Ecto neural progenitor cell (in vitro differentiated cells): ENCODE measurements at places on chromosomes 11 and 22.

DNA sequence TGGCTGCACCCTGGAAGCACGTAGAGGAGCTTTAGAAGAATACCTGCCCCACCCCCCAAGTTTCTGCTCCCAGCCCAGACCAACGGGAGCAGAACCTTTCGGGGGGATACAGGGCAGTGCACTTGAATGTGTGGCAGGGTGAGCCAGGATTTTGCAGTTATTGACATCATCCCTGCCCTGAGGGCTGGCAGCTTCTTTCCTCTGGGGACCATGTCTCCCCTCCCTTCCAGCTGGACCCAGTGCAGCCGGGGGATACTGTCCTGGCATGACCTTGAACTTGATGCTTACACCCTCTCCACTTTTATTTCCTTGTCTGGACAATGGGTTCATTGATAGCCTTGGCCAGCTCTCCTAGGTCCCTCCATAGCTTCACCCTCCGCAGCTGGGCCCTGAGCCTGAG, 4.1 kb upstream of the CABP7 start:
- no peak for DNase-seq

DNA sequence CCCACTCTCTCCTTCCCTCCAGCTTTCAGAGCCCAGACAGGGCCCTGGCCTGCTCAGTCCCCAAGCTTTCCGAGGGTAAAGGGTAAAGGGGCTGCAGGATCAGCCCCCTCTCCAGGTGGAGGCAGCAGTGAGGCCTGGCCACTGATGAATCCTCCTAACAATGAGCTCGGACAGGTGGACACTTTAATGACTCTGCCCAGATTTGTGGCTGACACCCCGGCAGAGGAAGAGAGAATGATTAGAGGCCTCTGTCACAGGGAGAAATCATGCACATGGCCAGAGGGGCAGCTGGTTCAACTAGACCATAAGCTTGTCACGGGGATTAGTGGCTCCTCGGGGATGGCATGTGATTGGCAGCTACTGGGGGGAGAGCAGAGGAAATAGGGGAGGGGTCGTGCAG, 587.5 kb upstream of the B3GAT1 start:
- peak; percentile 77 for DNase-seq

GRCh38 chr22:46081831-46082210, 68.5 kb upstream of the PPARA start:
- no peak for DNase-seq

DNA sequence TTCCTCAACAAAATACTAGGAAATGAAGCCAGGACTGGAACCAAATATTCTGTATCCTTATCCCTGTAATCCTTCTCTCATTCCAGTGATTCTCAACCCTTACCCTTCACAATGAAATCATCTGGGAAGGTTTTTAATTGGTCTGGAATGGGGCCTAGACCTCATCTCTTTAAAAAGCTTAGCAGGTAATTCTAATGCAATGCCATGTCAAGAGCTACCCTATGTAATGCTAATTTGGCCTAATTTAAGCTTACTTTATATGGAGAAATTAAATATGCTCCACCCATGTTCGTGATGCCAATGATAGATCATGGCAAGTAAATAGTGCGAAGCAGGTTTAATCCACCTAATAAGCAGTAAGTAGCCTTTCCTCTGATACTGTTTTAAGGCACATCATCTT, 101.7 kb downstream of the SGSM3 start:
- DNase-seq: no peak

DNA sequence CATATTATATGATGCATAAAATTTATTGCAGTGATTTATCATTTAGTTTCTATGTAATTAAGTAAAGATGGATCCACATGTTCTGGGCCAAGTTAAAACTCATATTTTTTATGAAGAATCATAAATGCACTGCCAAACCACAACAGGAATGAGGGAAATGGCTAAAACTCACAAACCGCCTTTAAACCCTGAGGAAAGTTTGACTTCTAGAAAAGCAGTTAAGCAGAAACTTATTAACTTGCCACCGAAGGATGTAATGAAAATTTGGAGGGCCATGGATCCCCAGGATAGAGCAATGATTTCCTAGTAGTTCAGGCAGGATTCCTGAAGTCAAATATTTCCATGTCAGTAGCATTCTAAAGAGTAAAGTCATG, 218.3 kb upstream of the CTSC start:
- no peak for DNase-seq

DNA sequence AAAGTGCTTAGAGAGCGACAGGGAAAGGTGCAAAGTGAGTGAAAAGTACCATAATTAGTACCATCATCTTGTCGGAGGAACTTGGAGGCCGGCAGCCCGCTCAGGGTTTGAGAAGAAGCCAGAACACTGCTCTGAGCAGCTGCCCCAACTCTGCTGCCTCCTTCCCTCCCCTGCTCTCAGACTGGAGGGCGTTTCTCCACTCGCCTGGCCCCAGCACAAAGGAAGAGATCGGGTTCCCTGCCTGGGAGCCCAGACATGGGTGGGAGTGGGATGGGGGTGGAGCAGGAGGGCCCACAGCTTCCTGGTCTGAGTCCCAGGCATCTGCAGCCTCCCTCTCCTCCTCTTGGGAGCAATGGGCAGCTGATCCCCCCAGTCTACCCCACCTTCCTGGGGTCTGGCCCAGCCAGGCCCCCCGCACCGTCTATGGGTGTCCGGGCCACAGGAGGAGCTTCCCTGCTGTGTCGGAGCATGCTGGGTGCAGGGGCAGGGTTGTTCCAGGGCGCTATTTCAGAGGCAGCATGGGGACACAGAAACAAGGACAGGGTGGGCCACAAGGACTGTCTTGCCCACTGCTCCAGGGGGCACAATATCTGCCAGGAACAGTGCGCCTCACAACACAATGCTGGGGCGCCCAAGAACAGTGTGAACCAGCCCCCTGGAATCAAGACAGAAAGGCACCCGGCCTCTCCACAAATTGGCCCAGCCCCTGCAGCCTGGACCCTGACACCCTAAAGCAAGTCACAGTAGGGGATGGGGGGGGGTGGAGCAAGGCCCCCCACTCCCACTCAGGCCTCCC, 4.8 kb downstream of the LIF start:
- no peak for DNase-seq
